Body of pancreas (tissue), 4 donors: ENCODE measurements at places on chromosomes 6 and 20. TPM values are rescaled to one million over a fixed set of nuclear protein-coding genes. Genes with fewer than 3 reads are reported as not detected.
A peak's percentile ranks its signal among the peaks of the same experiment; 100 is the strongest.

GRCh38 chr6:43186706-43187105 is 4.7 kb downstream of the CUL9 start:
- no peaks in the 10 kb centered on the region for H3K27me3 ChIP-seq
- H3K36me3 ChIP-seq: peaks cover 2% of the 10 kb centered on the region
- no peak overlapping the region for H3K4me3 ChIP-seq
- no peak overlapping the region for H3K27ac ChIP-seq
- DNase-seq: no peak

DNA sequence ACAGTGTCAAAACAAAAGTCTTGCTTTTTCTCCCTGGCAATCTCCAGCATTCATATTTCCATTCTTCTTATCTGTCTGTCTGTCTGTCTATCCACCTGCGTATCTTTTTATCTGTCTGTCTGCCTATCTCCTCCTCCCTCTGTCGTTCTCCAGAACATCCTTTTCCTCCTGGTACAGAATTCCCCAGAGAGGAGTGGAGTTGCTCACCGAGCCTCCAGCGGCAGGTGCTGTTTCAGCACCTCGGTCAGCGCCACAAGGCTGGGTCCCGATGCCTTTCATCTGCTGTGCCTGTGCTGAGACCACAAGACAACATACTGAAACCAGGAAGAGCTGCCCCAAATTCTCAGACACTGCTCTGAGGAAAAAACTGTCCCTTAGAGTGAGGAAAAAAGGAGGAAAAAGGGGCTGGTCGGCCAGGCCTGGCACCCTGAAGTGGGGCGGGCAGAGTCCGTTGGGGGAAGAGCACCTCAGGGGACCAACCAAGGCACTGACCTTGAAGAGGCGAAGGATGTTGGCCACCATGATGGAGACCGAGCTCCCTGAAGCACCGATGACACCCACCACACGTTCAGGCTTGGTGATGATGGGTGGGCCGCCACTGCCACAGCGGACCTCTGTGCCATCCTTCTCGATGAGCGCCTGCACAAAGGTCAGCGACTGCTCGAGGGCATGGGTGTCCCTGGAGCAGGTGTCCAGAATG is 13.3 kb downstream of the GRM4 start:
- H3K27me3 ChIP-seq: no peaks in the 10 kb centered on the region
- no peaks in the 10 kb centered on the region for H3K4me1 ChIP-seq
- no peak overlapping the region for H3K27ac ChIP-seq

DNA sequence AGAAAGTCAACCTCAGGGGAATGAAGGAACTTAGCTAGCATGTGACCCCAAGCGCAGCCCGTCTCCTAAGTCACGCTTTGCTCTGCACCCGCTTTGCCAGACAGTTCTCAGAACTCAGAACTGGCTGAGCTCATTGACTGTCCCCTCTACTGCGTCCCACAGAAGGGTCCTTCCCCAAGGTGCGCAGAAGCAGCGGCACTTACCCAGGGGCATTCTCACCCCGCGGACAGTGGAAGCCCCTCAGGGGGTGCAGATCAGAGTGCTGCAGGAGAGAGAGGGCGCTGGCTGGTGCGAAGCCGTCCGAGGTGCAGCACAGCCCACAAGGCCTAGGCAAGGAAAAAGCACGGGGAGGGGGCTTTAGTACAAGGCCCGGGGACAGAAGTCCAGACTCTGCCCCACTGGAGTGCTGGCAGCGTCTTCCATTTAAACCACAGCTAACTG is 807 bp downstream of the SNHG17 start:
- peaks cover 11% of the 10 kb centered on the region for H3K4me1 ChIP-seq
- peak overlapping the region; percentile 26 for H3K4me3 ChIP-seq

GRCh38 chr6:135488023-135488422 is 9.5 kb downstream of the AHI1 start:
- H3K4me1 ChIP-seq: no peaks in the 10 kb centered on the region
- H3K27ac ChIP-seq: no peak overlapping the region
- DNase-seq: no peak
- H3K27me3 ChIP-seq: no peaks in the 10 kb centered on the region

GRCh38 chr6:74073999-74074398 is 378.0 kb downstream of the CD109 start:
- H3K27ac ChIP-seq: no peak overlapping the region
- DNase-seq: no peak
- H3K4me1 ChIP-seq: no peaks in the 10 kb centered on the region
- H3K4me3 ChIP-seq: no peak overlapping the region

LY6G6C gene
- not detected for total RNA-seq

FAM162B gene
- not detected for total RNA-seq

BTN3A1 gene
- 11.4 TPM for total RNA-seq
